ENCODE measurements at places on chromosomes 7 and 10.

GRCh38 chr7:21361413-21362125 is 66.3 kb upstream of the SP4 start:
- no peak for DNase-seq

- no peak for DNase-seq
These were observed 84.7 kb downstream of the DLG5 start for GRCh38 chr10:77841711-77842375.

GRCh38 chr7:69764681-69765080 is 166.4 kb downstream of the AUTS2 start:
- no peak for DNase-seq

- no peak for DNase-seq
These were observed 6.5 kb downstream of the FOXL3 start for GRCh38 chr7:296373-296945.

DNA sequence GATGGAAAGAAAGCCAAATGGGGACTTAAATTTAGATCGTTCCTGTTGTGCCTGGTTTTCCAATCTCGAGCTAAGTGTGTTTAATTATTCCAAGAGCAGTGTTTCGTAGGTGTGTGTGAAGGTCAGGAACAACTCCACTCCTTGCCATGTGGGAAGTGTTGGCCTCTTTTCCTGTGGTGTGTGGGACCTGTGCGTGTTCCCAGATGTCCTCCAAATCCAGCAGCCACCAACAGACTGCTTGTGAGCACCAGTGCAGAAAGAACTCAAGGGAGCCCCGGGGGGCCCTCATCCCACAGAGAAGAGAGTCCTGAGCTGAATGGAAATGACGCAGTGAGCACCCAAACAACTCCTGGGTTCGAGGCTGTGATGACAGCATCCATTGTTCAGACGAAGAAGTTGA is 227.7 kb downstream of the TMEM178B start:
- no peak for DNase-seq

GRCh38 chr7:96059075-96059474 is 262.8 kb downstream of the SLC25A13 start:
- no peak for DNase-seq

- no peak for DNase-seq
These were observed 66.0 kb downstream of the ANLN start for GRCh38 chr7:36455646-36456045.

- no peak for DNase-seq
These were observed 46.1 kb upstream of the CACUL1 start for GRCh38 chr10:118800920-118801319.

DNA sequence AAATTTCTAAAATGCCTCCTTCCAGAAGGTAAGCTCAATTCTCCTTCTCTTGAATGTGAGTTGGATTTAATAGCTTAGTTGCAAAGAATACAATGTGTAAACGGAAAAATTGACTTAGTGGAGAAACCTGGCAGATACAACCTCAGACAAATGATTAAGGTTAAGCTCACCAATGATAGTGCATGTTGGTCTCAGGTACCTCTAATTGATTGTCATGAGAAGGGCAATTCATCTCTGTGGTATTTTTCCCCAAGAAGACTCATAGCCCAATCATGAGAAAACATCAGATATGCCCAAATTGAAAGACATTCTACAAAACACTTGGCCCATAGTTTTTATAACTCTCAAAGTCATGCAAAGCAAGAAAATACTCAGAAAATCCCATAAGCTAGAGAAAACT is 36.2 kb upstream of the TMEM106B start:
- DNase-seq, result no peak

DNA sequence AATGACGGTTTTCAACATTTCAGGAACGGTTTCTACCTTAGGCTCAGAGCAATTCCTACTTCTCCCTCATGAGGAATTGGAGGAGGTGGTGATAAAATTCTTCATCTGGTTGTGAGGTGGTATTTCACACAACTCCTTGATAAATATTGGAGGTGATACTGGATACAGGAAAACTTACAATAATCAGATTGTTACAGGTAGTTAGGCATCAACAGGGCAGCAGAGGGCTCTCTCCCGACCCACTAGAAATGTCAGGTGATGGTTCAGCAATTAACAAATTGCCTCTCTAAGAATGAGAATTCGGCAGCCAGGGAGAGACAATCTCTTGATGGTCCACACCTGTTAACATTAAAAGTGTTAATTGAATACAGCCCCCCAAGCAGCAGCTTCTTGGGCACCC is 22.6 kb downstream of the ZNF786 start:
- DNase-seq, result no peak

GRCh38 chr7:130838738-130839137 is 104.7 kb upstream of the KLF14 start:
- DNase-seq, result no peak

All from activated T-helper 1 cell treated with Interleukin-2 at 50 U/mL for 16 hours (primary cell).